ENCODE measurements at places on chromosomes 6 and 20.

GRCh38 chr20:51469578-51470498 is 72.7 kb downstream of the NFATC2 start:
- no peak for DNase-seq

- no peak for DNase-seq
Observed at GRCh38 chr6:24923885-24924401, 11.8 kb downstream of the RIPOR2 start.

DNA sequence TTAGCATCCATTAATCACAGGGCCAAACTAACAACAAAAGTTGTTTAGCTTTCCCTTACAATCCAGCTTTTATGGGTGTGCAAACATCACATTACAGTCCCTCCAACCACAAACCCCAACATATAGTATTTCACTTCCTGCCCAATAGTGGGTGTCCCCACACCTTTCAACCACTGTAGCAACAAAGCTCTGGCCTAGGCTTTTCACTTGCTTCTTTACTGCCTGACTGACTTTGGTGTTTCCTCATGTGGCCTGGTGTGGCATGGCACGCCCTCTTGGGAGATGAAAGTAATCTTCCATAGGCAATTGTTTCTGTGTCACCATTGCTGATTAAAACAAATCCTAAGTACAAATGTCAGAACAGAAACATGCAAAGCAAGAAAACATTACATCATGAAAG is 46.3 kb downstream of the MCM8 start:
- DNase-seq, result no peak

- no peak for DNase-seq
Observed at GRCh38 chr20:9903048-9903655, 64.3 kb upstream of the PAK5 start.

- no peak for DNase-seq
Observed at GRCh38 chr6:127933852-127934840, 33.3 kb upstream of the THEMIS start.

DNA sequence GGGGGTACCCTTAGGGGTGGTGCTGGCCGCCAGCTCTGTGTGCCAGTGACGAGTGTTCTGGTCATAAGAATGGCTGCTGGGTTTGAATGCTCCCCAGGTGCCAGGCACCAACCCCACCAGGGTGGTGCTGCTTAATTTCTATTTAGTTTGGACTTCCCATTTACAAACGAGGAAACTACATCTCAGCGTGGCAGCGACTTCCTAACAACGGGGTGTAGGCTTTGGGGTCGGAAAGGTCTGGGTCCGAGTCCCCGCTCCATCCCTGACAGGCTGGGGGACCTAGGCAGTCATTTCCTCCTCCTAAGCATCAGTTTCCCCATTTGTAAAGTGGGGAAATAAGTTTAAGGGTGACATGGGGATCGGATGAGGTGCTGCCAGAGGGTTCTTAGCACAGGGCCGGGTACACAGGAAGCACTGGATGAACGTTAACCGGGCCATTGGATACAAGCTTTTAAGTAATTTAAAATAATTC is 30.3 kb downstream of the CEBPB start:
- DNase-seq, result no peak

GRCh38 chr6:73471686-73472290 is 10.3 kb downstream of the MTO1 start:
- DNase-seq, result no peak

All from fibroblast of skin of left biceps (primary cell).